ENCODE measurements at places on chromosomes 2 and 18.
A peak's percentile ranks its signal among the peaks of the same experiment; 100 is the strongest.

GRCh38 chr2:126901459-126901858 is 2.8 kb downstream of the TEX51 start:
- no peak for DNase-seq

- DNase-seq, result no peak
These were observed 47.8 kb downstream of the SMAD2 start for GRCh38 chr18:47882641-47883040.

DNA sequence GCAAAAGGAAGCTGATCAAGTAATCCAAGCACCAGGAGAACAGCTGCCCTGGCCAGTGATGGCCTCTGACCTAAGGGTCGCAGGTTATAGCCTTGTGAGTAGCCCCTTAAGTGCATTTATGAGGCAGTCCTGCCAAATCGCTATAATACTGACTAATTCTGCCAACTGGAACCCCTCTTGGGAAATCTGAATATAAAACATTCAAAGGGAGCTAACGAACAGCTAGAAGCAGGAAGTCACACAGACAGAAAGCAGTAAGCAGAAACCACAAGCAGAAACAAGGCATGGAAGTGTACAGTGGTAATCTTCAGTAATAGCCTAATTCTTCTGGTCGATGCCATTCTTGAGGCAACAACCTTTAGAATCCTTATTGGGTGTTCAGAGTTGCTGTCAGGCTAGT is 521.3 kb downstream of the METTL4 start:
- DNase-seq, result no peak

DNA sequence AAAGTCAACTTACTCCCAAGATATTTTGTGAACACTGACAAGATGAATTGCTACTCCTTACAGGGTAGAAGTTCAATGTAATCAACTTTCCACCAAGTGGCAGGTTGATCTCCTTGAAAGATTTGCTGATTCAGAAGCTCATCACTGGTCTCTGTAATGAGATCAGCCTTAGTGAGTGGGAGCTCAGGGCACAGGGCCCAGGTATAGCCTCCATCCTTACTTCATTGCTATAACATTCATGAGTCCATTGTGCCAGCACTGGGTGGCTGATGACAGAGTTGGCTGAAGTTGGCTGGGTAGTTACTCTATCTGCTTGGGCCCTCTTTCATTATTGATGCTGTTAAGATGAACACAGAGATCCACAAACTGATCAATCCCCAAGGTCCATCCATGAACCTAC is 379.0 kb downstream of the IRS1 start:
- DNase-seq, result no peak

DNA sequence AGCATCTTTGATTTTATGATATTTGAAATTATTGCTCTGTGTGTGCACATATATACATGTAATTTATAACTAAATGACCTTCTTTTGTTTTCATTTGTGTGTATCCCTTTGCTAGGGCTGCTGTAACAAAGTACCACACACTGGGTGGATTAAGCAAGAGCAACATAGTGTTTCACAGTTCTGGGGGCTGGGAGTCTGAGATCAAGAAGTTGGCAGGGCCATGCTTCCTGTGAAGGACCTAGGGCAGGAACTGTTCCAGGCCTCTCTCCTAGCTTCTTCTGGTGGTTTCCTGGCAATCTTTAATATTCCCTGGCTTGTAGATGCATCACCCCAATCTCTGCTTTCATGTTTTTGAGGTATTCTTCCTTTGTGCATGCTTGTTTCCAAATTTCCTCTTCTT is 1043.9 kb downstream of the TSN start:
- DNase-seq, result no peak

DNA sequence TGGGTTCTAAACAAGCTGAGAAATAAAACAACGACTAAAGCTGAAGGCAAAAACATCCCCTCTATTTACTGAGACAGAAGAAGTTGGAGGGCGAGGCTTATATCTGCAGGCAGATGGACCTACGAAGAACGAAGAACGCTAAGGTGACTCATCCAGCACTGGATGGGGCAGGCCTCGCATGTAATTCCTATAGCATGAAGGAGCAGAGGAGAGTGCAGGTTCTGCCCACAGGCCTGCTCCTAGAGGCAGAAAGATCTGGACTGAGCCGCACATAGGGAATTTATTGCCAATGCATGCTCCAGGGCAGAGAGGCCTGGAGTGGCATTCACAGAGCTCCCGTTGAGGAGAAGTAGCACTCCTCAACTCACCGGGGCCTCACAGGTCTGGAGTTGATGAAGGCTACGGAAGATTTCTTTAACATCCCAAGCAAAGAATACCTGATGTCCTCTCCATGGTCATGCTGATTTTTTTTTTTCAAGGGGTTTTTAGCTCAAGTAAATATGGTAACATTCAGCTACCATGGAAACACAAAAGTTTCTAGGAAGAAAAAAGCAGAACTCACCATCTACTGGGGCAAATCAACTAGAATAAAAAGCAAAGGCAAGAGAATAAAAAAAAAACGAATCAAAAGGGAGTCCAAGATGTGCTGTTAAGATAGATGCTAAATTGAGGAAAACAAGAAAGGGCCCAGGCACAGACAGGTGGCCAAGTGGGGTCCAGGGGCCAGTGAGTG is 10.4 kb upstream of the METTL21A start:
- no peak for DNase-seq

GRCh38 chr2:7672027-7672684 is 754.9 kb downstream of the RNF144A start:
- peak; percentile 69 for DNase-seq

- DNase-seq, result no peak
These were observed 130.4 kb downstream of the MEIS1 start for GRCh38 chr2:66565291-66565690.

DNA sequence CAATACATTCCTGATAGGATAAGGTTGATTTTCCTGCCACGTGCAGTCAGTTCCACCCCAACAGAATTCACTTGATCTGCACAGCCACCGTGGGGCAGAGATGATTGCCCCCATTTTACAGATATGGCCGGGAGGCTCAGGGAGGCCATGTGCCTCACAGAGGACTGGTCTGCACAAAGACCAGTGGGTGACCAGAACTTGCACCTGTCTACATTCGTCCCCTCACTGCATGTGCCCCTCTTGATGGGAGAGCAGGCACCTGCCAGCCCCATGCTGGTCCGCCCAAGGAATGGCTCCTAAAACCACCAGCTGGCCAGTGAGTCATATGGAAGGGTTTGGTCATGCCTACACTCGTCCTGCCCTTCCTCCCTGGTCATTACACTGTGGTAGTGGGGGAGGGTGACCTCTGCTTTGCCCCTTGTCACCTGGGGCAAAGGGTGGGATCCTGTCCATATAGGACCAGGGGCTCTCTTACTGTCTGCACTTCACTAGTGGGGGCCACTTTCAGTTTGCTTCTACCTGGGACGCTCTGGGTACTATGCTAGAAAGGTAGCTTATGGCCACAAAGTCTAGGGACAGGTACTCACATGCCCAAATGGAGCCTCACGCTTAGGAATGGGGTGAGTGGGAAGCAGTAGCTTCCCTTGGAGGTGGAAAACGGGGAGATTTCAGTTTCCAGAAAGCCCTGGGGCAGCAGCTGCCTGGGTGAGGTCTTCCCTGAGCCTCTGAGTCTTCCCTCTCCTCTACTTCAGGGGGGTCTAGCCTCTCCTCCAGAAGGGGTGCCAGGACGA is 14.7 kb downstream of the RRM2 start:
- DNase-seq, result no peak

GRCh38 chr2:84212611-84213314 is 246.3 kb downstream of the SUCLG1 start:
- no peak for DNase-seq

GRCh38 chr18:69935319-69936190 is 12.1 kb downstream of the CD226 start:
- no peak for DNase-seq

GRCh38 chr2:29733213-29733612 is 188.2 kb downstream of the ALK start:
- no peak for DNase-seq

- DNase-seq, result no peak
These were observed 78.0 kb upstream of the PNPT1 start for GRCh38 chr2:55771612-55772011.

DNA sequence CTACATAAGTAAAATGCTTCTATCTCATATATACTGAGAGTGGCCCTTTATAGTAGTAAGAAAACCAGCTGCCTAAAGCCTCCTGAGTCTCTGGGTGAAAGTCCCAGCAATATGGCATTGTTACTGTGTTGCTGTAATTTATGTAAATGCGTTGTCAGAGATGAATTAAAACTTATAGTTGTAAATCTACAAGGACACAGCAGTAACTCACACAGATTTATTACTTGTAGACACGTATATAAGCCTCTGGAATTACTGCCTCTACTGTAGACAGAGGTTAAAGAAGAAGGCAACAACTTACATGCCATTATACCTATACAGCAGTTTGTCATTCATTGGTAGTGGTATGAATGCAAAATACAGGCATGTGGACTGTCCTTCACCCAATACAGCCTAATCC is 169.1 kb upstream of the BOD1L2 start:
- DNase-seq, result no peak
